ENCODE measurements at places on chromosomes 3 and 15. TPM values are rescaled to one million over a fixed set of nuclear protein-coding genes. Genes with fewer than 3 reads are reported as not detected.
A peak's percentile ranks its signal among the peaks of the same experiment; 100 is the strongest.

PPP1R14D gene
- total RNA-seq: not detected

EDC3 gene
- 22.3 TPM for total RNA-seq

DUOXA2 gene
- not detected for total RNA-seq

CCDC39 gene
- not detected for total RNA-seq

SHF gene
- 3.3 TPM for total RNA-seq

PAK6 gene
- not detected for total RNA-seq

MRPS22 gene
- 29.8 TPM for total RNA-seq

ACKR2 gene
- total RNA-seq: not detected

JMJD7 gene
- total RNA-seq: 42.2 TPM

- no peak for DNase-seq
Observed at GRCh38 chr15:63597038-63597790, at the start of gene FBXL22. TSS of gene FBXL22 (plus strand) at chr15:63597387. CDS start at chr15:63597393, 6 bp downstream.

- DNase-seq: peak; percentile 77
Observed at GRCh38 chr15:98599909-98600691, 48.2 kb upstream of the IGF1R start.

GRCh38 chr15:88764448-88764847 is 38.8 kb upstream of the ACAN start:
- no peak for DNase-seq

GRCh38 chr3:9229325-9229724 is 20.1 kb downstream of the SRGAP3 start:
- no peak for DNase-seq

- DNase-seq: no peak
Observed at GRCh38 chr3:60955034-60955433, 296.2 kb downstream of the FHIT start.

GRCh38 chr3:122714273-122714672 is 33.6 kb downstream of the PARP14 start:
- no peak for DNase-seq

GRCh38 chr3:170421111-170421641 is 2.5 kb downstream of the CLDN11 start:
- DNase-seq: no peak

DNA sequence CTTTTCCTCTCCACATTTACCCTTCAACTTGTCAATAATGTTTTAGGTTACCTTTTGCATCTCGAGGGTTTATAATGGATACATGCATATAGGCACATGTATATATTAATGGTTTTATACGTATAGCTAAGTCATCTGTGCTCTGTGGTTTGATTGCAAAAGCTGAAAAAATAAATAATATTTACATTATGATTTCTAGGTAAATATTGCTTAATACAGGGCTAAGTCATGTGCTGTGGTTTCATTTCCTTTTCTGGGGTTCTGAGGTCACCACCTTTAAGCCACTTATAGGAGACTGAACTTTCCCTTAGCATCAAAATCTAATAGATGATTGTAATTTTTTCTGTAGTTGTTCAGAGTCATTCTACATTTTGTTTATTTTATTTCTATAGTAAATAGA is 33.1 kb downstream of the LPP start:
- DNase-seq: peak; percentile 71

- DNase-seq: no peak
Observed at GRCh38 chr3:71438071-71438685, 145.3 kb downstream of the FOXP1 start.

GRCh38 chr3:42539871-42540714 is 37.6 kb downstream of the VIPR1 start:
- peak; percentile 55 for DNase-seq

DNA sequence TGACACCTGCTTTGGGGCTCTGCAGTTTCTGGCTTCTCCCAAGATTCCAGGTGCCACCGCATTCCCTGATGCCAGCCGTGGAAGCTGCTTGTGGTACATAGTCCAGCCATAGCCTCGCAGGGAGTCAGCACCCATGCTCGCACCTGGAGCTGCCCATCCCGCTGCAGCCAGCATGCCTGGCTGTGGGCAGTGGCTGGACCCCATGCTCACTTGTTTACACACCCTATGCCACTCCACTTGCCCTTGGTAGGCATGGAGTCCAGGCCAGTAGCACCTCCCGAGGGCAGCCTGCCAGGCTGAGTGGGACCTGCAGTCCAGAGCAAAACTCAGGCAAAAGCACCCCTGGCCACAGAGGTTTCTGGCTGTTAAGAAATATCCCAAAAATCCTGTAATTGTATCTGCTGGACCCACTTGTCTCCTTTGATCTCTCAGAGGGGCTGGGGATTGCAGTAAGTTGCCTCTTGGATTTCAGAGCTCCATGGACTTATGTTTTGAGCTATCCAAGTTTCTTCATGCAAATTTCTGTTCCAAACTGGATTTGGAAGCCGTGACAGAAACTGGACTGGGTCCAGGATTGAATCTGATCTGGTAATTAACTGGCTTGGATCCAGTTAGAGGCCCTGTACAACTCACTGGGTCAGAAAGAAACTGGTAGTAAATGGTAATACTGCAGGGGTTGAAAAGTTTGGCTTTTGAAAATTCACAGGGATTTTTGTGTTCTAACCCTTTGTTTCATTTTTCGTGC is 149.3 kb downstream of the FMN1 start:
- DNase-seq: no peak

- DNase-seq: no peak
Observed at GRCh38 chr3:169929830-169930519, 18.6 kb downstream of the SAMD7 start.

DNA sequence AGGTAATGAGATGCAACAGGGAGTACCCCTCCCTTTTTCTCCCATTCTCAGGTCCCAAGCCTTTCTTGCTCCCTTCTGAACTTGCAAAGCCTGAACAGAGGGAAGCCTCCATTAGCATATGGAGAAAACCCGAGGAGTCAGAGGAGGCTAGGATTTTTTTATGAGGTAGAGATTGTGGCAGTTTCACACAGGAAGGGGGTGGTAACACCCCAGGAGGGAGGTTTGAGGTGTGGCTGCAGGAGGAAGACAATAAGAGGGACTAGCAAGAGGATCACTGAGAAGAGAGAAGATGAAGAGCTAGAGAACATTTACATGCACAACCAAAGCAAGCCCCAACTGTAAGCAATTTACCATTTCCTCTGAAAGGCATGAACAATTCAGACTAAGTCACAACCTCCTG is 322.7 kb downstream of the SV2B start:
- no peak for DNase-seq

DNA sequence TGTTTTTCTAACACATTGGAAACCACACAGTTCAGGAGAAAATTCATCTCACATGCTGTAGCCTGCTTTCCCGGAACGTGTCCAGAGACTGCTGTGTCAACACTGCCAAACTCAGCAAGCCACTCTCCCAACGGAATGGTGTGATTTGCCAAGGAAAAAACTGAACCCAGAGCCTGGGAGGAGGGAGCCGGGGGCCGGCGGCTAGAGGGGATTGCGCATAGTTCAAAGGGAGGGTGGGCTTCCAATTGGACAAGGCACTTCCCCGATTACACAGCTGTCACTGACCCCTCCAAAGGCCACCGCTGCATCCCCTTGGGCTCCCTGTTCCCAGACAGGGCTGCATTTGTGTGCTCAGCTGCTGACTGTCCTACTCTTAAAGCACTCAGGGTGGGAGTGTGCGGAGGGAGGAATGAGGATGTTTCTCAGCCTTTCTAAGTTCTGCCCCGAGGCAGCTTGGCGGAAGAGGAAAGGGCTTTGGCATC is 256.2 kb downstream of the ZNF621 start:
- DNase-seq: no peak

DNA sequence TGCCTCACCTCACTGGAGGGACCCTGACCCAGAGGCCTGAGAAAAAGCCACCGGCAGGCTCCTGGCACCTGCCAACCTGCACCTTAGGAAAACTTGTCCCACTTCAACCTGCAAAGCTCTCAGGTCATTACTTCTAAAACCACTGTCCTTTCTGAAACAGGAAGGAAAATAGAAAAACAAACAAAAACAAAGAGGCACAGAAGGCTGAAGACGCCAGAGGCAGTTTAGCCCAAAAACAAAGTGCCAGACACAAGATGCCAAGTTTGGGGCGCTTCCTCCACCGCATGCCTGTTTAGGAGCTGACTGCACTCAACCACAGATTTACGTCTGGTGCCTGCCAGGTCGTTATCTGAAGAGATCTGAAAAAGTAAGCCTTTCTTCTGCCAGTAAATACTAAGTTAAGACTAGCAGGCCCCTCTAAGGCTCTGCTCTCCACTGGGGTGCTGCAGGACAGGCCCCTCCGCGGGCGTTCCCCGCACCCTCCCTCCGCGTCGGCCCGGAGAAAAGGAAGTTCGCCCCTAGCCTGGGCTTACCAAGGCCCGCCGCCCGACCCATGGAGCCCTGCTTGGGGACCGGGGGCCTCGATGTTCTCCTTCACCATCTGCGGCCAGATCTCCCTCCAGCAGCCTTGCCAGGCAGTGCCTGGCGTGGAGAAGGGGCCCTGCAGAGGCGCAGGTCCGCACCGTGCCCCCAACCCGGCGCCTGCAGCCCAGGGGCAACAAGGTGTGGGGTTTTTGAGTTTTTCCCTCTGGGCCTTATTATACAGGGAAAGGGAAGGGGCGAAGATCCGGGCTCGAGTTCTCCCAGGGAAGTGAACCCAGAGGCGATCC is 1.3 kb downstream of the GOLGA8A start:
- DNase-seq: peak; percentile 62

DNA sequence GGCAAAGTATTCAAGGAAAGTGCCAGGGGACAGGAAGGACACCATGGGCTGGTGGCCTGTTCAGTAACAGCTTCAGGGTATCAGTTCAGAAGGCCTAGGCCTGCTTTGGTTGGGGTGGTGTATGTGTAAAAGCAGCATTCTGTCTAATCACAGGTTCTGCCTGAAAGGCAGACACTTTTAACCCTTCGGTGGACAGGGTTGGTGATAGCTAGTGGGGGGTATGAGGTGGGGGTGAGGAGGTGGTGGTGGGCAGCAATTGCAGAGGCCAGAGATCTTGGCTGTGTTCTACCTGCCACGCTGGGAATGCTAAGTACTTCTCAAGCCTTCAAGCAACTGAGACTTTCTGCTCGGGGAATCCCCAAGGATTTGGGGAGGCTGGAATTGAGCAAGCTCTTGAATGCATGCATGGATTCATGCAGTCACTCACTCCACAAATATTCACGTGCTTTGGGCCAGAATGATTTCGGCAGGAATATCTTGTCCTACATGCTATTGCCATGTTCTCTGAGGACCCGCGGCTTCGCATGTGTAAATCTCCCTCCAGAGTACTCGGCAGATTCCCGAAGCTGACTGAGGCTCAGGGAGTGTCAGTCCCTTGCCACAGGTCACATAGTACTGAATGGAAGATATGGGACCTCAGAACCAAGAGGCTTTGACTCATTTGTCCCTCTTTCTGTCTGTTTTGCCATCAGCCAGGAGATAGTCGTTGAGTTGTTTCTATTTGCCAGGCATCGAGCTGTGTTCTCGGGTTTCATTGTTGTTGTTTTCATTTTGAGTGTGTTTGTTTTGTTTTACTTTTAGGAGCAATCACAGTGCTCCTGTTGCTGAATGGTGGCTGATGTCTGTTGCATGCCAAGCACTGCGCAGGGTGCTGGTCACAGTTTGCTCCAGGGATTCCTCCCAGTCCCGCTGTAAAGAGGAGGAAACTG is 65.5 kb downstream of the SMAD3 start:
- no peak for DNase-seq

DNA sequence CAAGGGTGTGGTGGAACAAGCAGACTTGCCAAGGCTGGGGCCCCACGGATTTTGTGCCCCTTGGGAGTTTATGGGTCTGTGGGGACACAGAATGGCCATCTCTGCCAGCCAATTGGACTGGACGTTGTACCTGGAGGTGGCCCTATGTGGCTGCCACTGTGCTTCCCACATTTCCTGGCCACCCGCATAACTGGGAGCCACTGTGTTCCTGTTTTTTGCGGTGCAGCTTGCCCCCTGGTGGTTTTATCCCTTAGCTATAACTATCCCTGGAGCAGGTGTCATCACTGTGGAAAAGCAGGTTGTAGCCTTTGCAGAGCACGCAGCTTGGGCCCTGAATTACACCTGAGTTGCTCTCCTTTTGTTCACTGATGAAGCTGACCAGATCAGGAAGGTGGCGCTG is 306.3 kb downstream of the ZPLD1 start:
- no peak for DNase-seq

- DNase-seq: no peak
Observed at GRCh38 chr3:72383883-72384282, 464.4 kb downstream of the SHQ1 start.

DNA sequence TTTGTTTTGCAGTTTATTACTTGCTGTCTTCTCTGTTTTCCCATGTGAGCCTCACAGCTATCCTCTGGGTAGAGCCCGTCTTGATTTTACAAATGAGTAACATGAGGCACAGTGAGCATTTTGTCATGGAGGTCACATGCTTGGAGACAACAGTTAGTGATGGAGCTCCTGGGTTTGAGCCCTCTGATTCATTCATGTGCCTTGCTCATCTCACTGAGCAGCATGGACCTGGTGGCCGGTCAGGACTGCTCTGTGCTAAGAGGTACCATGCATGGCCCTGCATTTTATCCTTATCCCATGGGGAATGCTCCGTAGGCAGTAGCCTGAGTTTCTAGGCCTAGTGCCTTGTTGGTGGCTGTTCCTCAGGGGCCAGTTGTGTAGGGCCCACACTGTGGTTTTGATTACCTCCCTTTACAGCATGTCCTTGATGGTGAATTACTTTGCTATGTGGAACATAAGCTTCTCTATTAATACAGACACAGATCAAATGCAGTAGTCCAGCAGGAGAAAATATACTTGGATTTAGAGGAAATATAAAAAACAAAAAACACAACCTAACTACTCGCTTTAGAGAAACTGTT is 35.6 kb downstream of the MAP2K5 start:
- DNase-seq: no peak

DNA sequence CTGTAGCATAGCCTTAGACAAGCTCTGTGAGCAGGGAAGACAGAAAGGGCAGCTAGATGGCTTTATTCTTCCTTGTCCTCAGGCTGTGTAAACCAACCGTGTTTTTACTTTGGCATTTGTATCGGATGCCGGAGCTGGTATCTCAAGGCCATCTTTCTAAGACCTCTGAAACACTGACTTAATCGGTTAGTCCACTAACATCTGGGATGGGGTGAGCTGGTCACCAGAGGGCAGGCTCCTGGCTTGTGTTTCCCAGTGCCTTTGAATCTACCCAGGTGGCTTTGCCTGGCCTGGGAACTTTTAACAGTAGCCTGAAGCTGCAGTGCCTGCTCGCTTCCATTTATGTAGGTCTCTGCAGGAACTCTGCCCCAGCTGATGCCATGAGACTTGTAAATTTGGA is 252.7 kb downstream of the NR1D2 start:
- no peak for DNase-seq
